ENCODE measurements at places on chromosomes 2 and 18.

GRCh38 chr2:178441426-178441825, 9.5 kb downstream of the PRKRA start:
- no peak for DNase-seq

DNA sequence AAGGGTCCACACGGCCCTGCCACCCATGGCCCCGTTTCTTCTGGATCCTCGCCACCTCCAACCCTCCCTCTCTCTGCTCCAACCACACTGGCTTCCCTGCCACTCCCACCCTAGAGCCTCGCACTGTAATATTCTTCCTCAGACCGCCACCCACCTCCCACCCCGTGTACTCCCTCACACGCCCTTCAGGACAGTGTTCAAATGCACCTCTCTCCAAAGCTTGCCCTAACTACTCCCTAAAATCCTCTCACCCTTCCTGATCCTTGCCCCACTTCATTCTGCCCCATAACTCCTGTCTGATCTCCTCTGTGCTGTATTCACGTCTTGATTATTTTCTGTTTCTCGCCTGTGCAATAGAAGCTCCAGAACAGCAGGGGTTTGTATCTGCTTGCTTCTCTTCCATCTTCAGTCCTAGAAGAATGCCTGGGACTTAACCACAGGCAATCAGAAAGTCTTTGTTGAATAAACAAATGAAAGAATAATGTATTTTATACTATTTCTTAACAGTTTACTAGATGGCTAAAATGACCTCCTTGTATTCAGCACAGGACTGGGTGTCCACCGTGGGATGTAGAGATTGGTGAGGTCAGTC, 25.5 kb downstream of the EPB41L3 start:
- DNase-seq, result no peak

DNA sequence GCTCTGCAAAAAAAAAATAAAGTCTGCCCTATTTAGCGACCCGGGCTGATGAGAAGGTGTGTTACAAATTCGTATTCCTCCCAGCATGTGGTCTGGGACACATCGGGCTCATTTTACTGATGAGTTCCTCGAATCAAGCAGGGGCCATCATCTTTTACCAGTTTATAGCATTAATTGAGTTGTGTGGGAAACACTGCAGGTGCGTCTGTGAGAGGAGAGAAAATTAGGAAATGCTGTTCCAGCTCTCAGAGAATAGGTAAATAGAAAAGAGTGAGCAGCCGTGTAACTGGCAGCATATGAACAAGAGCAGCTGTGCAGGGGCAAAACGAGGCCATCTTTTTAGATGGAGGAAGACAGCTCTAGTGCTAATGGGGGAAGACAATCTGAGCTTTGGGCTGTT, 216.7 kb downstream of the SETBP1 start:
- no peak for DNase-seq

DNA sequence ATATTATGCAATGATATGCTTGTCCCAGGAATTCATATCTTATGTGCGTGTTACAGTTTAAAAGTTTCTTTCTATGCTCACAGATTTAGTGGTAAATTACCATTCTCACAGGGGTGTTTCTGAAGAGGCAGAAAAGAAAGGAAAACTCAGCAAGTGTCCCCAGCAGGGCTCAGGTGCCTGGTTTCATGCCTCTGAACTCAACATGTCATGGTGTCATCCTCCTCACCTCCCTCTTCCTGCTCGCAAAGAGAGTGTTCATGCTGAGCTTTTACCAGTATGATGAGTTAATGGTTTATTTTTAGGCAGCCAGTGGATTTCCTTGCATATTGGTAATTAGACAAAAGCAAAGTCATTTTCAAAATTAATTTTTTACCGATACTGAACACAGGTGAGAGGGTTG, 492.9 kb upstream of the ZEB2 start:
- no peak for DNase-seq

DNA sequence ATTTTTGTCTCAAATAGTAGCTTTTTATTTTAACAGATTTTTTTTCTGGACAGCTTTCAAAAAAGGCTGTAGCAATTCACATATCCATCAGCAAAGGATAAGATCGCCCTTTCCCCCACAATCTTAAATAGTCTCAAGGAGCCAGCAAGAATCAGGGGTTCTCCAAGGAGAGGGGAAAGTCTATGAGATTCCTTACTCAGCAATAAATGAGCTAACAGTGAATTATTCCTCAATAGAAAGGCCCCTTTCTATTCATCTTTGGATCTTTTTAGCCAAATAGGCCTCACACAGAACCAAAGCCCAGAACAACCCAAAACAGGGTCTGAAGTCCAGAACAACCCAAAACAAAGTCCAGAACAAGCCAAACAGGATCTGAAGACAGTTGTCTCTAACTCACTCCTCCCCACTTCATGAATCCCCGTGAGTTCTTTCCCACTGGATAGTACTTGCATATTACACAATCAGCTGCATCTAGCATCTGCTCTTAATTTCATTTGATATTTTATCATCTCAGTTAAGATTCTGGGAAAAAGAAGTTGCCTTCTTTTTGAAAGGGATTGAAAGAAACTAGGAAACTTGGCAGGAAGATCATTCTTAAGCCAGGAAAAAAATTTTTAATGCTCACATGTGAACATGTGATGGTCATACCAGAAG, 3.4 kb upstream of the DHRS9 start:
- DNase-seq, result no peak

GRCh38 chr18:1916869-1917523, 654.3 kb downstream of the METTL4 start:
- no peak for DNase-seq

GRCh38 chr18:54555286-54555685, 35.8 kb upstream of the DYNAP start:
- no peak for DNase-seq

DNA sequence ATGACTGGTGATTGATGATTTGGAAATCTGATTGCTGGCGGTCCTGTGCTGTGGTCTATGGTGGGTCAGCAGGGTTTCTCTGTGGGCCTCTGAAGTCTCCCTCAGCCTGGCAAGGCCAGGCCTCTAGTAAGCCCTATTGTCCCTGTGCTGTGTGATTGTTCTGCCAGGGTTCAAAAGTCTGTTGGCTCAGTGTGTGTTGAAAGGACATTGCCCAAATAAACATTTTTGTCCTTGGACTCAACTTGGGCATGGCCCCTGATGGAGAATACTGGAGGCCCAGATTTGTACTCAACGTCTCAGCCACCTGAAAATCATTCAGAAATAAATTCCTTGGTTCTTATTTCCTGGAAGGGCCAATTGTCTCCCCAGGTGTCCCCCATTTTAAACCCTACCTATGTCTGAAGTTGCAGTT, 74.4 kb downstream of the MAP4K4 start:
- no peak for DNase-seq

GRCh38 chr18:49050452-49050851, 99.7 kb upstream of the SMAD7 start:
- DNase-seq, result no peak

DNA sequence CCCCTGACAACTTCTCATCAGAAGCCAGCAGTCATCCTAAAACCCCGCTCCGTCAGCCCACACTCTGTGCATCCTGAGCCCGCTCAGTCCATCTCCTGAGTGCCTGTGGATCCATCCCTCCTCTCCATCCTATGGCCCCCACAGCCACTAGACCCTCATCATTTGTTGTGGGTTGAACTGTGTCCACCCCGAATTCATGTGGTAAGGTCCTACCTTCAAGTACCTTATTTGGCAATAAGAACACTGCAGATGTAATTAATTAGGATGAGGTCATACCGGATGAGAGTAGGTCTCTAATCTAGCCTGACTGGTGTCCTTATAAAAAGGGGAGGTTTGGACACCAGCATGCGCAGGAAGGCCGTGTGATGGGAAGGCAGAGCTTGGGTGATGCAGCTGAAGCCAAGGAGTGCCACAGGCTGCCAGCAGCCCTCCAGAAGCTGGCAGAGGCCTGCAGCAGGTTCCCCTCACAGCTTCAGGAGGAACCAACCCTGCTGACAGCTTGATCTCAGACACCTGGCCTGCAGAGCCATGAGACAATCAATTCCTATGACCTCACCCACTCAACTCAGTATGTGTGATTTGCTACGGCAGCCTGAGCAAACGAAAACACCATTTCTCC, 192.4 kb downstream of the ZBTB7C start:
- no peak for DNase-seq

DNA sequence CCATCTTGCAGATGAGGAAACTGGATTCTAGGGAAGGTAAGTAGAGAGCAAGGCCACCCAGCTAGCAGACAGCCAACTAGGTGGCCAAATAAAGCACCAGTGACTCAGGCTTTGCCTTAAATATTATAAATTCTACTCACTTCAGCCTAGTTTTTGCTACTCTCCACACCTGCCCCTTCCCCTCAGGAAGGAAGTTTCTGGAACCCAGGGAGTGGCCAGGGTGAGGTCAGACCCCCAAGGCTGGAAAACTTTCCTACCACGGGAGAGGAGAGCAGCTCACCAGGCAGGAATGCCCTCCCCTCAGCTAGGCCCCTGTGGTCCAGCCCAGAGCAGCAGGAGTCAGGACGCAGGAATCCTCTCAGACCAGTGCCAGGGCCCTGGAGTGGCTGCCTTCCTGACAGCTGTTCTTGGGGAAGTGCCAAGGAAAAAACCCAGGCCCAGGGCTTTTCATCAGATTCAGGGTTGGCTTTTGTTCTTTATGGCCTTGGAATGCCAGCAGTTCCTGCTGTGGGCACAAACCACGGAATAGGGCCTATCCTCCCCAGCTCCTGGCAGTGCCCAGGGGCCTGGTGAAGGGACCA, 5.1 kb upstream of the PAX8 start:
- no peak for DNase-seq

GRCh38 chr2:164967781-164968228, 12.5 kb upstream of the SLC38A11 start:
- no peak for DNase-seq

DNA sequence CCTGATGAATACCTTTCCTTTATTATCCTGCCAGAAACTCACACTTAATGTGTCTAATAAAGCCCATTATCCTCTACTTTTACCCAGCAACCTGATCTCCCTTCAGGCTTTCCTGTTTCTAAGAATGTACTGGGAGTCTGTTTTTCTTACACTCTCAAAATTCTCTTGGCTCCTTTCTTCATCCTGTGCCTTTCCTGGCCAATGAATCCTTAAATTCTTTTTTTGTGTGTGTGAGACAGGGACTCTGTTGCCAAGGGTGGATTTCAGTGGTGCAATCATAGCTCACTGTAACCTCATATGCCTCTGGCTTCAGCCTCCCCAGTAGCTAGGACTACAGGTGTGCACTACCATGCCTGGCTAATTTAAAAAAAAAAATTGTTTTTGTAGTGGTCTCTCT, 72.7 kb downstream of the MAP2 start:
- no peak for DNase-seq

DNA sequence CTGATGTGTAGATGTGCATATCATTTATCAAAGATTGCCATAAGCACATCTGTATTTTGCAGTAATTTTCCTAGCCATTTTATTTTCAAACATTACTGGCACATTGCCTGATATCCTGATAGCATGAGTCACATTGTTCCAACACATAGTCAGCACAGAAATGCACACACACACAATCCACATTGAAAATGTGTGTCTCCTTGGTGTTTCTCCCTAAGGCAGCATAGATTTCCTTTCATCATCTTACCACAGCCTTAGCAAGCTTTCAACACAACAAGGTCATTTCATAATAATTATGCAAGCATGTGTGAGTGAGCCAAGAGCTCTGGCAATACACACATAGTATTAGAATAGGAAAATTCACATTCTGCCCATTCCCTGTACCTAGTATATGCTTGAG, 245.4 kb upstream of the MEIS1 start:
- no peak for DNase-seq

DNA sequence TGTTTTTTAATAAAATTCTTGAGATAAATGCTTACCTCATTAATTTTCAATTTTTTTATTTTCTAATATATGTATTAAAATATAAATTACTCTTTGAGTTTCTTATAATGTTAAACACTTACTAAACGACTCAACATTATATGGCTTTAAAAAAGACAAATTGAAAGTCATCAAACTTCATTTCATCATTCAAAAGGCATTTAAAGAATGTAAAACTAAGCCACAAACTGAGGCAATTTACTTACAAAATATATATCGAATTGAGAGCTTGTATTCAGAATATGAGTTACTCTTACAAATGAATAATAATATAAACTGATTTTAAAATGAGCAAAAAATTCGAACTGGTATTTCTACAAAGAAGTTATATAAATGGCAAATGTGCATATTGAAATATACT, 1262.2 kb upstream of the PIK3C3 start:
- no peak for DNase-seq

DNA sequence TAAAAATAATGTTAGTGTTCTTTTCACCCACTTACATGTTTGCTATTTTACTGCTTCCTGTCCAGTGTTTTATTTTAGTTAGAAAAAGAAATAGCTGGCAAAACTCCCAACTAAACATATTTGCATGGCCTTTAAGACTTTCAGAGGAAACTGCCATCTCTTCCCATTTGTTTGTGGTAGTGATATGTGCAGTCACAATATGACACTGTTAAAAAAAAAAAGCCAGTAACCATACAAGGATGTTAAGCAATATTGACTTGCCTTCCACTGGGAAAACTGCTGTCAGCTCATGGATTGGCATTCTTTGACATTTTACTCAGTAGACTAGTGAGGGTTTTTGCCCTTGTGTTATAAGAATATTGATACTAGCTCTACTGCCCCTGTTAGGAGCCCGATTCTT, 29.1 kb downstream of the XIRP2 start:
- no peak for DNase-seq
